ENCODE measurements at places on chromosomes 7 and 10.

DNA sequence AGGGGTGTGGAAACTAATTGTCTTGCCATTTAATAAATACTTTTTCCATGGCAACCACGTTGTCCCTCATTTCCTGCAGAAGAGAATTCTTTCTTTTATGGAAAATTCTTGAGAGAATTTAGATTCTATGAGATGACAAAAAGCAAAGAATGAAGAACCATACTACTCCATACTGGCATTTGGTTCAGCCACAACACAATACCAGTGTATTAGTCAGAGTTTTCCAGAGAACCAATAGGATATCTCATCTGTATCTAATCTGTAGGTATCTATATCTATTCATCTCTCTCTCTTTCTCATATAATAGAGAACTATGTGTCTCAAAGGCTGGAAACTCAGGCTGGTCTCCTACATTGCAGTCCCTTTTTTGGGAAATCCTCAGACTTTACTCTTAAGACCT is 44.6 kb upstream of the NAMPT start:
- DNase-seq: no peak

GRCh38 chr7:80277434-80278427 is 143.1 kb downstream of the GNAI1 start:
- no peak for DNase-seq

DNA sequence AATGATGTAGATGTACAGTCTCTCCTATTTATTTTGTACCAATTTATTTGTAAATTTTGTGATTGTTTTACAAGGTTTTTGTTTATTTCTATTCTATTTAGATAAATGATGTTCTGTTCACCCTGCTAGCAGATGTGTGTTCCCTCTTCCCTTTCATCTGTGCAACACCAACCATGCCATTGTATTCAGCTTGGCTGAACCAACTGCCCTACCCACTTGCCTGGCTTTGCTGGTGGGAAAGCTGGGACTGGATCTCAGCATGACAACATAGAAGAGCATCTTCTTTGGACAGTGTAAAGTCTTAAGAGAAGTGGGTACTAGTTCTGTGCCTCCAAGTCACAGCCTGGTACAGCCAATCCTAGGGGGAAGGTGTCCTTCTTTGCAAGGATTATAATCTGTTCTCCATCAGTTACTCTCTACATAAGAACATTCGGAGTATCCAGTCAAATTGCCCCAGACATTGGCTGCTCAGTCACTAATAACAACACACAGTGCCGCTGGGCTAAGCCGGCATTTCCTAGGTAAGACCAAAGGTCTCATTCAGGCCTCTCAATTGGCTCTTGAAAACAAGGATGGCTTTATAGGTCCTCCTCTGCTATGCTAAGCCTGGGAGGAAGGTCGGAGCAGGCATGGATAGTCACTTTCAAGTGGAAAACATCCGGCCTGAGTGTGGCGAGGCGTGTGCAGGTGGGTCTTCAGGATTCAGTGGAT is 109.7 kb downstream of the NT5C2 start:
- DNase-seq: no peak

- no peak for DNase-seq
These were observed 25.6 kb downstream of the YKT6 start for GRCh38 chr7:44226396-44226753.

Data from CD4-positive, alpha-beta T cell treated with Interleukin-15 for 4 hours (primary cell).